Stimulated activated CD4-positive, alpha-beta T cell treated with anti-CD3 and anti-CD28 coated beads, Interleukin-1b, Interleukin-23, amount 100 ng/mL, for 1 hour (primary cell): ENCODE measurements at places on chromosomes 7 and 10.

GRCh38 chr7:114989531-114989930 is 67.6 kb downstream of the MDFIC start:
- DNase-seq = no peak

DNA sequence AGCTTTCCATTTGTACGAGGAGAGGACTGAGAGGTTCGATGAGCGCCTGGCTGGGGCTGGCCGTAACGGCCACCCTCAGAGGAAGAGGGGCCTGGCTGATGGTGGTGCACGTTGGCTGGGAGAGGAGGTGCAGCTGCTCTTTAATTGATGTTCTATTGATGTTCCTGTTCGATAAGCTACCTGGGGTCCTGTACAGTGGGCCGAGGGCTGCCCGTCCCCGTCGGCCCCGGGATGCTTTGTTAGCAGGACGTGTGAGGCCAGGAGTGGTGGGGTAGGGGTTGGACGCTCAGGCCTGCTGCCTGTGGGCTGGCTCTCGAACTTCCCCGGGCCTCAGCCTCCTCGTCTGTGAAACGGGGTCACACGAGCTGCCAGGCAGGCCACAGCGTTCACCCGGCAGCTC is 25.4 kb downstream of the FAM20C start:
- no peak for DNase-seq

DNA sequence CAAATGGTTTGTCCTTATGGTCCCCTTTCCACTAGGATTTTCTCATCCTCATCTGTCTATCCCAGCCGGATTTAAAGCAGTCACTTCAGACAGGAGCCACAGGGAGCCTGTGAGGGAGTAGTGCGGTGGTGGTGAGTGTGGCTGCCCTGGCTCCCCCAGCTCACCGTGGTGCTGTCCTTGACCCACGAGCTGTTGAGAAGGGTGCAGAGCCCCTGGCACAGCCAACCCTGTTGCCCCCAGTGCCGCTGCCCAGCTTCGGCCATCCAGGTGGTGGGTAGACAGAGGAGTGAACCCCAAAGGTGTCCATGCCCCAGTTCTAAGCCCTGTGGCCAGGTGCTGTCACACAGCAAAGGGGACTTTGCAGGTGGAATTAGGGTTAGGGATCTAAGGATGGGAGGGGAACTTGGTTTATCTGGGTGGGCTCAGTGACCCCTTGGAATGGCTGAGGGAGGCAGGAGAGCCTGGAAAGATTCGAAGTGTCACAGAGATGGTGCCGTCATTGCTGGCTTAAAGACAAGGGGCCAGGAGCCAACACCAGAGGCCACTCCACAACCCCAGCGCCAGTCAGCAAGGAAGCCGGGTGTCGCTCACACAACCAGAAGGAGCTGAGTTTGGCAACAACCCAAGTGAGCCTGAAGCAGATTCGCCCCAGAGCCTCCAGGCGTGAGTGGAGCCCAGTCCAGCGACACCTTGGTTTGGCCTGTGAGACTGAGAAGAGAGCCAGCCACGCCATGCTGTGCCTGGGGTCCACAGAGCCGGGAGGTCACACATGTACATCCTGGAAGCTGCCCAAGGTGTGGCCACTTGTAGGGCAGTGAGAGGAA is 142.4 kb downstream of the ADCY1 start:
- DNase-seq = no peak

- DNase-seq = no peak
These were observed 71.7 kb downstream of the RBAK start for GRCh38 chr7:5117095-5117970.

DNA sequence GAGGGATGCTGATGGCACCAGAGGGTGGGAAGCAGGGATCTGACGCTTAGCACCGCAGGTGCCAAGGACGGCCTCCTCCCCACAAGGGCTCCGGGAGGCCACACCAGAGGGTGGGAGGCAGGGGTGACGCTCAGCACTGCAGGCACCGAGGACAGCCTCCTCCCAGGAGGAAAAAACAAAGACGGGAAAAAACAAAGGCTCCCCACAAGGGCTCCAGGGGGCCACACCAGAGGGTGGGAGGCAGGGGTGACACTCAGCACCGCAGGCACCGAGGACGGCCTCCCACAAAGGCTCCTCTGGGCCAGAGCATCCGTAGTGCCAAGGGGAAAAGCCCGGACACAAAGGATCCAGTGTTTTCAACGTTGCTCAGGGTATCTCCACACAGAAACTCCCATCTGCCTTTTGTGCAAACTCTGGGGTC is 25.6 kb downstream of the DIP2C start:
- DNase-seq = no peak

DNA sequence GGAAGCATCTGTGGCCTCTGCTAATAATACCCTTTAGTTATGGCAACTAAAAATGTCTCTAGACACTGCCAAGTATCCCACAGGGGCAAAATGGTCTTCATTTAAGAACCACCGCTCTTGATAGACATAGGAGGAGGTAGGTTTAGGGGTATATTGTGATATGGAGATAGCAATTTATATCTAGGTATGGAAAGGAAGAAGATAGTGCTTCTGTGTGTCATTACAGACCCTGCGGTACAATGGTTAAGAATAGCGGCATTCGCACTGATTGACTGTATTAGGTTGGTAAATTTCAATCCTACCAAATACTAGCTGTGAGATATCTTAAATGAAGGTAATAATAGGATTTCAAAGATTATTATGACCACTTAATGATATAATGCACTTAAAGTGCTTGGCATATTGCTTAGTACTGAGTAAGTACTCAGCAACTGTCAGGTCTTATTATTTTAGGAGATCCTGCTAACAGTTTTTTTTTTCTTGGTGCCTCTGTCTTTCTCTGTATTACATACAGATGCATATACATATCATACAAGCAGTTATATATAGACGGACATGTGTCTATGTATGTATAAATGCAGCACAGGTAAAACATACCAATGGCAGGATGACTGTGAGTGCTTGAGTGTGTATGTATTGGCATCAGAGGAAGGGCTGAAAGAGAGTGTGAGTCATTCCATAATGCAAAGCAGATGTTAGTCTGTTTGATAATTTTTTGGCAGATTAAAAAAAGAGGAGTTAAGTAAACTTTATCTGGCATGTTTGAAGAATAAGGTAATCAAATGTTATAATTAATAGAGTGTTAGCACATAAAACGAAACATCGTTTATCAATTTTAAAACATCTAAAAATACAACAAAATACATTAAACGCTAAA is 50.0 kb upstream of the ITGB8 start:
- DNase-seq = no peak

- no peak for DNase-seq
These were observed 18.7 kb upstream of the CSGALNACT2 start for GRCh38 chr10:43119416-43120115.

GRCh38 chr10:27145937-27146336 is 8.2 kb downstream of the YME1L1 start:
- DNase-seq = no peak

DNA sequence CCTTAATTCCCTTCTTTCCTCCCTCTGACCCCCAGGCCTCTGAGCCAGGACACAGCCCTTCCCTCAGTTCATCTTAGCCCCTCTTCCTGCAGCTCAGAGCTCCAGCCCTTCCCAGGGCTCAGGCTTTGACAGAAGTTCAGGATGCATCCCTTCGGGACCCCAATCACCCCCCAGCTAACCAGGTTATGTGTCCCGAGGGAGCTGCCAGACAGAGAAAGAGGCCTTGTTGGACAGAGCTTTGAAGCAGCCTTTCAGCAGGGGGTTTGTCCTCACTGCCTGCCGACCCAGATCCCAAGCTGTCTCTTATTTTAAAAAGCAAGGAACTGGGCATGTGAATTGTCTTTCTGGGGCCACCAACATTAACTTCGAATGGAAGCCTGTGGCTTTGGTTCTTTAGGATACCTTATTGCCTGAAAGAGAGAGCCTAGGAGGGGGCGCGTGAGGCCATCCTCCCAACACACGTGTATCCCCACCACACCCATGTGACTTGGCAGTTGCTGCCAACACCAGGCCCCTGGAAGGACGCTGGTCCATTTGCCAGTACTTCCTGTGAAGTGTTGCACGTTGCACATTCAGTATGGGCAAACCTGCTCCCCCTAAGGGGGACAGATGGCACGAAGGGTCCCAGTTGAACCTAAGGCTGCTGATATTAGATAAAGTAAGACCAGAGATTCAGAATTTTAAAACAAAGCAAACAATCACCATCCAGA is 858 bp downstream of the CCDC136 start:
- DNase-seq = no peak

DNA sequence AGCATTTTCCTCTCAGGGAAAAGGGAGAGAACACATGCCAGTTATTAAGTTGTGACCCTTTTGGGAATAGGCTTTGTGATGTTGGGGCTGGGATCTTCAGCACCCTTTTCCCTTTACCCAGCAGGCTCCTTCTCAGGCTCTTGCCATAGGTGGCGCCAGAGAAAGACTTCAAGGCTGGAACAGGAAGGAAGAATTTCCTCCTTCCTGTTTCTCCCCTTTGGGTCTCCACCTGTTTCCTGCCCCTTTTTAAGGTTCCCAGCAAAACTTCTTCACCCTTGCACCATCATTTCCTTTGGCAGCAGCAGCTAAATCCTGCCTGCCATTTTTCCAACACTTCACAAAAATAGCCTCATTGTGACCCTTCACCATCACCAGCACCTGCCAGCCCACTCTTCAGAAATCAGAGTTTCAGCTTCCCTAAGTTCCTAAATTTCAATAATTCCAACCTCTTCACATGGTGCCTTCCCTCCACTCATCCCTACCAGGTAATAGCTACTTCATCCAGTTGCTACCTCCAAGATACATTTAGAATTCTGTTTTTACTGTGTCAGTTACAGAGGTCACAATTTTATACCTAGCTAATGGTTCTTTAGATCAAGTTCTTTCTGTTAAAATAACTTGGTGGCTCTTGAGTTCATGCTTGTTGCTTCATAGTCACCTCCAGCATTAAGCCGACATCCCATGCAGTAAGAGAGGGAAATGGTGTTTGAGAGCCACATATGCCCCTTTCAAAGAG is 22.4 kb upstream of the FOXK1 start:
- DNase-seq = no peak

GRCh38 chr7:118327174-118327573 is 102.7 kb downstream of the ANKRD7 start:
- no peak for DNase-seq
